GM12864 (cell line): ENCODE measurements at places on chromosomes 11 and 22.

- no peak for DNase-seq
Observed at GRCh38 chr22:33272871-33273270, 214.7 kb upstream of the SYN3 start.

DNA sequence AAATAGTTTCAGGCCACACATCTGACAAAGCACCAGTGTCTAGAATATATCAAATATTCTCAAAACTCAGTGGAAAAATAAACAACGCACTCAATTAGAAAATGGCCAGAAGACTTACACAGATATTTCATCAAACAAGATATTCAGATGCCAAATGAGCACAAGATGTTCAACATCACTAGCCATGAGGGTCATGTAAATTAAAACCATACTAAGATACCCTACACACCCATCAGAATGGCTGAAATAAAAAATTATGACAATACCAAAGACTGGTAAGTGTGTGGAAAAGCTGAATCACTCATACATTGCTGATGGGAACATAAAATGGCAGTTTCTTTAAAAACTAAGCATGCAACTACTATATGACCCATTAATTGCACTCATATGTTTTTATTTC lies 21.7 kb downstream of the BTG4 start:
- DNase-seq, result no peak

GRCh38 chr11:69818231-69818602 lies 999 bp downstream of the FGF3 start:
- no peak for DNase-seq

- no peak for DNase-seq
Observed at GRCh38 chr11:45532546-45532945, 132.9 kb downstream of the CHST1 start.

- no peak for DNase-seq
Observed at GRCh38 chr11:57368106-57368844, 12.7 kb downstream of the PRG3 start.

DNA sequence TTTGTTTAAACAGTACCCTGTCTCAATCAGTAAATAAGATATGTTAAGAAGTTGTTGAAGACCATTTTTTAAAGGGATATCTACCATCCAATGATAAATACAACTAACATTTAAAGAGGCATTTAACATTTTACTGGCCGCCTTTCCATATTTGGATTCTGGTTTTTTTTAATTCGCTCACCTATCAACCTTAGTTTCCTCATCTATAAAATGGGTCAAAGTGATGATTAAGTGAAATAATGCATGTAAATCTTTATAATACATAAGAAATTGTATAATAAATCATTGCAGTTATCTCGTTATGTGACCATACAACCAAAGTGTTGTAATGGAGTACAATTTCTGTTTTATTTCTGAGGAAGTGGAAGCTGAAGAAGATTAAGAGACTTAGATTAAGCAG lies 17.7 kb upstream of the ATP5MG start:
- no peak for DNase-seq

GRCh38 chr22:20393705-20394476 lies at the start of gene ZNF74:
Gene ZNF74, plus strand, starts transcription at chr22:20394151. Its CDS starts 478 bp downstream, at chr22:20394629.
- DNase-seq, result peak; percentile 75
